CD8-positive, alpha-beta T cell (primary cell): ENCODE measurements at places on chromosomes 11 and 22. TPM values are rescaled to one million over a fixed set of nuclear protein-coding genes. Genes with fewer than 3 reads are reported as not detected.

IL18 gene
- total RNA-seq: not detected

DNA sequence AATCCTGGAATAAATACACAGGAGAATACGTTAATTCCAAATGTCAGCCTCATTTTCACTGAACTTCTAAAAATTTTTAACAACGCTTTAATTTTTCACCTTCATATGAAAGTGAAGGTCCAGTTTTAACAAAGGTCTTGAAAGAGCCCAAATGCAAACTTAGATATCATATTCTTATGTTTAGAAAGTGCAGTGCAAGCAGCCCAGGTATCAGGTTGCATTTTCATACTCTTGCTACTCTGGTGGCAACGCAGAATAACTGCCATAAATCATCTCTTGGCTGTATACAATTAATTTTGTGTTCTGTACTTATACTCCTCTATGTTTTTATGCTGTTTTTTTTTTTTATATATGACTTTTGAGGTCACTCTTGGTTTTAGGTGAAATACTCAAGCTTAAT lies 496.7 kb upstream of the ARHGAP42 start:
- no peak for DNase-seq

PATE2 gene
- total RNA-seq: not detected

DNA sequence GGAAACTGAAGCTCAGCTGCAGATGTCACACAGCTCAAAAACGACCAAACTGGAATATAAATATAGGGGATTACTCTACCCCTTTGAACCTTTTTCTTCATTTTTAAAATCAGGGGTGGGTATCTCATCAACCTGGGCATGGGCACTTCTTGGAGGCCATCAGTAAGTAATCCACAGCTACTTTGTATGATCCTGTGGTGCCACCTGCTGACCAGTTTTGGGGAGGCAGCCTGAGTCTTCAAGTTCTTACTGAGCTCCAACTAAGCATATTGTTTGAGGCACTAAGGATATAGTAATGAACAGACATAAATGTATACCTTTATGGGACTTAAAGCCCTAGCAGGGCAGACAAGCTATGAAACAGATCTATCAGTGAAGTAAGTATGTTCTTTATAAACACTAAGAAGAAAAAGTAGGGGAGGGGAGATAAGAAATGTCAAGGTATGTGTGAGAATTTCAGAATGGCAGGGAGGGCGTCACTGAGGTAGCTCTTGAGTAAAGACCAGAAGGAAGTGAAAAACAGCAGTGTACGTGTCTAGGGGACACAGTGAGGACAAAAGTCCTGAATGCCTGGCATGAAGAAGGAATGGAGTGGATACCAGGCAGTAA lies 18.4 kb downstream of the TUB start:
- peak; percentile 52 for DNase-seq

DNA sequence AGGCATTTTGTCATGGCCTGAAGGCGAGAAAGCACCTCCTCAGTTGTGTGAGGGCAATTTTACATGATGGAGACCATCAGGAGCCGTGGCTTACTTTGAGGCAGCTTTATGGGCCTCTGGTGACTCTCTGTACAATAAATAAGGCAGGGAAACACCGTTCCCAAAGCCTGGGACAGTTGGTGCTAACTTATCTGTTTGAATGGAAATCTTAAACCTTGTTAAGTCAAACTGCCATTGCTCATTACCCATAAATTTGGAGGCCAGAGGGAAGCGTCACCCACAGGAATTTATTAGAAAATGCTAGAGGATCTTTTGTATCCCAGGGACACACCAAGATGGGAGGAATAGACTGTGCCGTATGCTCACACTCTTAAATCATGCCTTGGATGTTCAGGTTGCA lies 1156.9 kb downstream of the BRD1 start:
- DNase-seq: no peak

SEC14L6 gene
- total RNA-seq: not detected

KCNQ1 gene
- 25.7 TPM for total RNA-seq

CD3D gene
- 265 TPM for total RNA-seq

NAV2 gene
- total RNA-seq: 1.3 TPM

- peak; percentile 96 for DNase-seq
Measured at GRCh38 chr11:85664615-85665481, at the start of gene CREBZF. TSS of gene CREBZF (minus strand) at chr11:85665129. CDS start at chr11:85664875, 254 bp downstream.

ARHGAP8 gene
- total RNA-seq: 14.4 TPM

MMP11 gene
- total RNA-seq: 1.9 TPM

DNA sequence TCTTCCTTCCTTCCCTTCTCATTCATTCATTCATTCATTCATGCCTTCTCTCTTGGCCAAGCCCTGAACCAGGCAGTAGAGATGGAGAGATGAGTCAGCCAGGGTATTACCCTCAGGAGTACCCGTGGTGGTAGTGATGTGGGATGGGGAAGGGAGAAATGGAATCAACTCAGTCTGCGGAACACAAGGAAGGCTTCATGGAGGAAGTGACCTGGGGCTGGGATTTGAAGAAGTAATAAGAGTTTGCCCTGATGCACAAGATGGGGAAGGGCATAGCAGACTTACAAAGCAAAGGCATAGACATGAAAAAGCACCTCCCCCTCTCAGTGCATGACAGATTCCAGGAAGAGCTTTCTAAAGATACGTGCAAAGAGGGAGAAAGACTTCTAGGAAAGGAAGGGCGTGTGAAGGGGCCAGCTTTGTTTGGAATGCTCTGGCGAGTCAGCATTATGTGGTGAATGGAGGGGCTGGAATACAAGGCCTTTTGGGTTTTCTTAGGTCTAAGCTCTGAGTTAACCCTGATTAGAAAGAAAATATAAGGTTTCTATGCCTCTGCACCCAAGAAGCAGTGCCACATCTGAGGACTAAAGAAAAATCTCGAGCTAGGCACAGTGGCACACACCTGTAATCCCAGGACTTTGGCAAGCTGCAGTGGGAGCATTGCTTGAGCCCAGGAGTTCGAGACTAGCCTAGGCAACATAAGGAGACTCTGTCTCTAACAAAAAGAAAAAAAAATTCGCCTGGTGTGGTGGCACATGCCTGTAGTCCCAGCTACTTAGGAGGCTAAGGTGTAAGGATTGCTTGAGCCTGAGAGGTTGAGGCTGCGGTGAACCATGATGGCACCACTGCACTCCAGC lies 36.4 kb upstream of the ACER3 start:
- DNase-seq: no peak

H19 gene
- not detected for total RNA-seq

DNA sequence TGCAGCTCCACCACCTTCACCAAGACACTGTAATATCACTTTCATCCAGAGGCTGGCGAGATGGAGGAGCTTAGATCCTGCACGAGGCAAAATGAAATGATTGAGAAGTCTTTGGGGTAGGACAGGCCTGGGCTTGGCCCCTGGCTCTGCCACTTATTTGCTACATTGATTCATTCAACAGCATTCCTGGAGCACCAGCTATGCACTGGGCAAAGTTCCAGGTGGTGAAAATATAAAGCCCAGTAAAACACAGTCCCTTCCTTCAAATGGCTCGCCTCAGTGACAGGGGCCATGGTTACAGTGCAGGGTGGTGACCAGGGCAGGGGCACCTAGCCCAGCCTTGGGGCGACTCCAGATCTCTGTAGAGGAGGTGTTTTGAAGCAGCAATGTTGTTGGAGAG lies 19.7 kb downstream of the ALX4 start:
- DNase-seq: no peak

DNA sequence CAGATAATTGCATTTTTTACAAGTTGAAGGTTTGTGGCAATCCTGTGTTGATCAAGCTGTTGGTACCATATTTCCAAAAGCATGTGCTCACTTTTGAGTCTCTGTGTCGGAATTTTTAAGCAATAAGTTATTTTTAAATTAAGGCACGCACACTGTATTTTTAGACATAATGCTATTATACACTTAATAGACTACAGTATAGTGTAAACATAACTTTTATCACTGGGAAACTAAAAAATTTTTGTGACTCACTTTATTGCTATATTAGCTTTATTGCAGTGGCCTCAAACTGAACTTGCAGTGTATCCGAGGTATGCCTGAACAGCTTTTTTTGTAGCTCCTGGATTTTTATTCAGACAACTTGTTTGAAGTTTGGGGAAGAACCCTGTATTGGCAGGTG lies 31.3 kb upstream of the RRM1 start:
- no peak for DNase-seq

DNA sequence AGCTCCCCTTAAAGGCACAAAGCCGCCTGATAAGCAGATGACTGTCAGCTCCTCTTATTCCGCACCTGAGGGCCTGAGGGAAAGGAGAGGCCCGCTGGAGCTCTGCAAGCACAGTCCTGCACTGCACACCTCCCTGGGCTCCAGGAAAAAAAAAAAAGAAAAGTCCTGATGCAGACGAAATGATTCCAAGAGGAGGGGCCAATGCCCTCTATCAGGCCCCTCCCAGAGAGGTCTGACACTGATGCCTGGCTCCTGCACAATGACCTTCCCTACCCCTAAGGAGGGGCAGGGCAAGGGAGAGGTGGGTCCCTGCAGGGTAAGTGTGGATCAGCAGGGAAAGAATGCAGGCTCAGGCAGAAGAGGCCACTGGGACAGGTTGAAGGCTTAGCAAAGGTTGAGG lies 572.7 kb downstream of the SOX6 start:
- DNase-seq: no peak

TNNI2 gene
- not detected for total RNA-seq

GRCh38 chr11:116114198-116114651 lies 610.0 kb upstream of the CADM1 start:
- no peak for DNase-seq

DNA sequence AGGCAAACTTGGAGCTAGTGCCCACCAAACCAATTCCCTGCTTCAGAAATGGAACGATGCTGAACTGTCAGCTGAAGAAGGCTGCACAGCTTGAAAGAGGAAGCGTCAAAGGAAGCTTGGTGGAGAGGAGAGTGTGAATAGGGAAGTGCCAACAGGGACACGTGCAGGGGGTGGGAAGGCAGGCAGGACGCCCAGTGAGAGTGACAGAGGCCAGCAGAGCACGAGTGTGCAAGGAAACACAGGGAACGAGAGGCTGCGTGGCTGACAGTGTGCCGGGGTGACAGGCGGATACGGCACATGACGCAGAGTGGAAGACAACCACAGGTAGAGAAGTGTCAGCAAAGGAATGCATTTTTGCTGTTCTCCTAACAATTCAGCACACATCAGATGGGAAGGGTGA lies 196.4 kb downstream of the LARGE1 start:
- DNase-seq: no peak

- DNase-seq: no peak
Measured at GRCh38 chr11:86869966-86870570, 69.7 kb downstream of the PRSS23 start.

DNA sequence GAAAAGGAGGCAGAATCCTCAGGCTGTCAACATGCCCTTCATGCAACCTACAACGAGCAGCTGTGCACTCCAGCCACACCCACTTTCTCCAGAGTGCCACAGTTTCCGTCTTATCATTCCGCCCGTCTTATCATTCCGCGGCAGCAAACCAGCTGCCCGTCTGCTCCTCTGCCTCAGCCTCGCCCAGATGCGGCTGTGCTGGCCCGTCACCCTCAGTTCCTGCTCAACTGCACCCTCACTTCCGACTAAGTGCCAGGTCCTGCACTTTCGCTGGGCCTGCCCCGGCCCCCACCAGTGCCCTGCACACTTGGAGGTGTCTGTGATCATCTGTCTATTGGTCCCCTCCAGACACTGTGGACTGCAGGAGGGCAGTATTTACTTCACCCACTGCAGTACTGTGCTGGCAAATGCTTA lies 43.7 kb downstream of the MICAL3 start:
- DNase-seq: no peak

AMOTL1 gene
- 0.19 TPM for total RNA-seq

DNA sequence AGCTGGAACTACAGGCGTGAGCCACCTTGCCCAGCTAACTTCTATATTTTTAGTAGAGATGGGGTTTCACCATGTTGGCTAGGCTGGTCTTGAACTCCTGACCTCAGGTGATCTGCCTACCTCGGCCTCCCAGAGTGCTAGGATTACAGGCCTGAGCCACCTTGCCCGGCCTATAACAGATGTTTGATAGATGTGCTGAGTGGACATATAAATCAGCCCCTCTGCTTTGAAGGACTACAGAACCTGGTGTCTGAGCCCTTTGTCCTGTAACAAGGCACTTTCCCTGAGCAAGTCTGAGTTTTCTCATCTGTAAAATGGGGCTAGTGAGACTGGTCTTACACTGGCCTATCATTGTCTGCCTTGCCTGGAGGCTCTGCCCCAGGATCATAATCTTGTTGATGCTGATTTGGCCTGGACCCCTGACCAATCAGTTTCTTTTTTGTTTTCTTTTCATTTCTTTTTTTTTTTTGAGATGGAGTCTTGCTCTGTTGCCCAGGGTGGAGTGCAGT lies 7.0 kb downstream of the RIN1 start:
- DNase-seq: no peak

GRCh38 chr22:38213990-38214301 lies 12.2 kb downstream of the MAFF start:
- DNase-seq: no peak

DNA sequence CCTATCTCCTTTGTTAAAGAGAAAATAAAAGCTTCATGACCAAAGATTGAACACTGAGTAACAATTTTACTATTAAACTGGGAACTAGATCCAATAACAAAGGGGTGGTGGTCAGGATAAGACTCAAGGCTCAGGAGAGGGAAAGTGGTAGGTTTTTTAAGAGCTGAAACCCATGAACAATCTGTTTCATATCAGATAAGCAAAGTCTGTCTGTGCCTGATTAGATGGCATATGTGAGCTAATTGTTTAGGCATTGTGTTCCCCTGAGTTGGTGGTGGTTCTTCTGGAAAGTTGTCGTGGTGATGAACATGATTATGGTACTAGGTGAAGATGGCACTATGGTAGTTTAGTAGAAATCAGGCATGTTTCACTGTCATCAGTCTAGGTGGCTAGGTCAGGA lies 24.4 kb downstream of the USP47 start:
- no peak for DNase-seq

DNA sequence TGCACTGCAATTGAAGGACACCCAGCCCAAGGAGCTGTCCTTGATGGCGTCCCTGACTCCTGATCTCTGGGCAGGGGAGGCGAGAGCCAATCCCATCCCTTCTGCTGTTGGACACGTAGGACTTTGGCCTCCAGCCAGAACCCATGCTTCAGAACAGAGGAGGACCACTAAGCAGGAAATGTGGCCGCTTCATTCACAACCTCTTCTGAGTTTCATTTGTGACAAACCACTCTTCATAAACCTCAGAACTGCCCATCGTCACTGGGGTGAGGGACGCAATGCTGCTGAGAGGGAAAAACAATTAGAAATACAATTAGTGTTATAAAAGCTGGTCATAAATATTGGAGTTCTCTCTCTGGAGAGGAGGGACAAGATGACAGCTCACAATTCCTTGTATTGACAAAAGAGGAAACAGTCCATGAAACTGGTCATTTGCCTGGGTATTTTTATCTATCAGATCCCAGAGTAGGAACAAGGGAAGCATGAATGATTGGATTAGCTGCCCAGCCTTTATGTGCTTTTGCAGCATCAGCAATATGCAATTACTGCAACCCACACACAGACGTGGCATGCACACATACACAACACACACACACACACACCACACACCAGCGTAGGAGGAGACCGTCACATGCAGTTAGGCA lies 216.5 kb upstream of the CADM1 start:
- DNase-seq: no peak
